Brain microvascular endothelial cell (primary cell): ENCODE measurements at places on chromosomes 1 and 21.
A peak's percentile ranks its signal among the peaks of the same experiment; 100 is the strongest.

GRCh38 chr1:182087719-182088350 is 26.3 kb upstream of the ZNF648 start:
- DNase-seq = no peak

DNA sequence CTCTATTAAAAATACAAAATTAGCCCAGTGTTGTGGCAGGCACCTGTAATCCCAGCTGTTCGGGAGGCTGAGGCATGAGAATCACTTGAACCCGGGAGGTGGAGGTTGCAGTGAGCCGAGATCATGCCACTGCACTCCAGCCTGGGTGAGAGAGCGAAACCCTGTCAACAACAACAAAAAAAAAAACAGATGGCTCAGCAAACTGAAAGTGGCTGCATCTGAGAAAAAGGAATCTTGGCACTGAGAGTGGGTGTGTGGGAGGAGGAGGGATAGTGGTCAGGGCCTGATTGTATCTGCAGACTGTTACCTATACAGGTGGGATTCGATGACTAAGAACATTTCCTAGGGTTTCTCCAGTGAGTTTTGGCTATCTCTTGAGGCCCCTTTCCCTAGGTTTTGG is 122.2 kb upstream of the BARHL2 start:
- no peak for DNase-seq

DNA sequence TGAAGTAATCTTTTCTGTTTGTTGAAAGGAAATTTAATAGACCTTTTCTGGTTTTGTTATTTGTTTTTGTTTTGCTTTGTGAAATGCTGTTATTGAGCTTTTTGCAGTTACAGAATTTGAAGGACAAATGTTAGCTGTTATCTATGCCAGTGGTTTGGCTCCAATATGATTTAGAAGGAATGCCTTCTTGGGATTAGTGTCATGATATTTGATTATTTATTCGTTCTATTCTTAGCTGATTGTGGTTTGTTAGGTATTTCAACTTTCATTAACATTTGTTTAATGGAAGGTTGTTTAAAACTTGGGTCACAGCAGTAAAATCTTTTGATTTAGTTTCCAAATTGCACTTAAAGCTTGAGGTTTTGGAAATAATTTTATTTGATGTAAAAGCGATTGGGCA is 33.5 kb downstream of the ADGRL2 start:
- DNase-seq = no peak

DNA sequence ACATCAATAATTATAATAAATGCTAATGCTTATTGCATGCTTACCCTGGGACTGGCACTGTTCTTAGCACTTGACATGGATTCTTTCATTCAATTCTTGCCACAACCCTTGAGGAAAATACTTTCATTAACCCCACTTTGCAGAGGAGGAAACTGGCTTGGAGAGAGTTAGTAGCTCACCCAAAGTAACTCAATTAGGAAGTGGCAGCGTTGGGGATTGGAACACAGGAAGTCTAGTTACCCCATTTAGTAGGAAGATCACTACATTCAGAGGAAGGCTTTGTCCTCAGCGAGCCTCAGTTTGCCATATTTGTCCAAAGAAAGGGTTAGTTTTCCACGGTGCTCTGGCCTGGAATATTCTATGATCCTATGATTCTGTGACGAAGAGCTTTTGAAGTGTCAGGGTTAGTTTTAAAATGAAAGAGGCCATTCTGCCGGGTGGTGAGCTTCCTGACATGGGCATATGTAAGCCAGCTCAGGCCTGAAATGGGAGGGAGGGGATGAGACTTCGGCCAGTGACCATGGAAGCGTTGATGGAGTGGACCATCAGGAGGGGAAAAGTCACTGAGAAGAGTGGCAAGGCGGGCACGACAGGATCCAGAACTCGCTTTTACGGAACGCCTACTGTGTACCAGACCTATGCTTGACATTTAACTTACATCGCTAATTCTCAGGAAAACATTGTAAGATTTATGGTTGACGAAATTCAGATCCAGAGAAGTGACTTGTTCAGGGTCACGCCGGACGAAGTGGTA is 28.2 kb upstream of the EPB41 start:
- no peak for DNase-seq

DNA sequence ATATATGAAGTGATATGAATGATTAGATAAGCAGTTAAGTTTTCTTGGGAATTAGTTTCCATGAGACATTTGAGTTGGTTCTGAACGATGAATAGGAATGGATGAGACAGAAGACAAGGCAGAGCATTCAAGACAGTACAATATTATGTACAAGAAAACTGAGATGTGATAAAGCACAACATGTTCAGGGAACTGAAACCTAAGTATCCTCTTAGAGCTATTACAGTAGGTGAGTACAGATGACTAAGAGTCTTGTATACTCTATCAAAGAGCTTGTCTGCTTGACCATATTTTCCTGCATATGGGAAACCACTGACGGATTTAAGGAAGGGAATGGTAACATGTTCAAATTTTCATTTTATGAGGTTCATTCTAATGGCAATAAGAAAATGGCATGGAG is 61.6 kb downstream of the NME7 start:
- DNase-seq = no peak

DNA sequence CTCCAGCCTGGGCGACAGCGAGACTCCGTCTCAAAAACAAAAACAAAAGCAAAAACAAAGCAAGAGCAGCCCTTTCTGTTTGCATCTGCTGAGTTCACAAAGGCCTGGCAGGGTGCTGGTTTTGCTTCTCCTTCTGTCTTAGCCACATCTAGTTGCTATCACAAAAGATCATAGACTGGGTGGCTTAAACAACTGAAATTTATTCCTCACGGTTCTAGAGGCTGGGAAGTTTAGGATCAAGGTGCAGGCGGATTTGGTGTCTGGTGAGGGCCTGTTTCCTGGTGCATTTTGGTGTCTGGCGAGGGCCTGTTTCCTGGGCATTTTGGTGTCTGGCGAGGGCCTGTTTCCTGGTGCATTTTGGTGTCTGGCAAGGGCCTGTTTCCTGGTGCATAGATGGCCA is 471.3 kb downstream of the CAMTA1 start:
- no peak for DNase-seq

GRCh38 chr21:33988237-33989017 is 72.8 kb upstream of the ATP5PO start:
- no peak for DNase-seq

GRCh38 chr1:89221341-89221740 is 22.6 kb upstream of the GBP4 start:
- DNase-seq = no peak

DNA sequence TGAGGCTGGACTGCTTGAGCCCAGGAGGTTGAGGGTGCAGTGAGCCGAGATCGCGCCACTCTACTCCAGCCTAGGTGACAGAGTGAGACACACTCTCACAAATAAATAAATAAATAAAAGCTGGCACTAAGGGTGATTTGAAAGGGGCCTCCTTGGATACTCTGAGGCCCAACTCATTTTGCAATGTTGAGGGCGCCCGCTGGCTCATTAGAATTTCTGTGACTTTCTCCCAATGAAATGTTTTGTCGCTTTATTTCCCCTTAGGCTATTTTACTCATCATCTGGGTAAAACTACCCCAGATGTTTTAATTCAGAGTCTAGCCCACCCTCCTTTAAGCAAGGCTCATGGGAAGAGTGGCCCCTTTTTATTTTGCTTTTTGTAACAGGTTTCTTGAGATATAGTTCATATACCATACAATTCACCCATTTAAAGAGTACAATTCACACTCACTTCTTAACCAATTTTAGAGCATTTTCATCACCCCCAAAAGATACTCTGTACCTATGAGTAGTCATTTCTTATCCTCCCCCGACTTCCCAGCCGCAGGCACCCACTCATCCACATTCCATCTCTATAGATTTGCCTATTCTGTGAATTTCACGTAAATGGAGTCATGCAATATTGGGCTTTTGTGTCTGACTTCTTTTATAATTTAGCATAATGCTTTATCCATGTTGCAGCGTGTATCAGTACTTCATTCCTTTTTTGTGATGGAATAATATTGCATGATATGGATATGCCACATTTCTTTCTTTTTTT is 259.1 kb downstream of the KAZN start:
- no peak for DNase-seq

DNA sequence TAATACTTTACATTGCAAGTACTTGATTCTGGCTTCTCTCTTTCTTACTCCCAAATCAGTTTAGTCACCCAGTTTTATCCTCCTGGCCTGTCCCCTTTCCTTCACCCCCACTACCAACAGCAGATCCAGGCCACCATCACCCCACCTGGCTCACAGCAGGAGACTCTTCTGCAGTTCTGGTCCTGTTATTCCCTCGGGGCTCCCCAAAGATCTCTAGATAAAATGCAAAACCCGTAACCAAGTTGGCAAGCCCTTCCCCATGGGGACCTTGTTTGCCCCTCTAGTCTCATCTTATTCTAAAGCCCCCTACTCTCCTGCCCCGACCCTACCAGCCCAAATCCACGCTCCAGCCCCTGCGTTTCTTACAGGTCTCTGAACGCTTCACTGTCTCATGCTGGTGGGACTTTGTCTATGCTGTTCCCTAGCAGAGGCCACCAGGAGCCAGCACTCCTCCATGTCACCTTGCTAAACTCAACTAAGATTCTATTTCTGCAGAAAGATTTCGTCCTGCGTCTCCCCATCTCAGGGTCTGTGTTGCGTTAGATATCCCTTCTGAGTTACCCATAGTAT is 4.0 kb downstream of the ABCG1 start:
- no peak for DNase-seq

- DNase-seq = no peak
Measured at GRCh38 chr1:201859424-201859823, 29.3 kb upstream of the SHISA4 start.

DNA sequence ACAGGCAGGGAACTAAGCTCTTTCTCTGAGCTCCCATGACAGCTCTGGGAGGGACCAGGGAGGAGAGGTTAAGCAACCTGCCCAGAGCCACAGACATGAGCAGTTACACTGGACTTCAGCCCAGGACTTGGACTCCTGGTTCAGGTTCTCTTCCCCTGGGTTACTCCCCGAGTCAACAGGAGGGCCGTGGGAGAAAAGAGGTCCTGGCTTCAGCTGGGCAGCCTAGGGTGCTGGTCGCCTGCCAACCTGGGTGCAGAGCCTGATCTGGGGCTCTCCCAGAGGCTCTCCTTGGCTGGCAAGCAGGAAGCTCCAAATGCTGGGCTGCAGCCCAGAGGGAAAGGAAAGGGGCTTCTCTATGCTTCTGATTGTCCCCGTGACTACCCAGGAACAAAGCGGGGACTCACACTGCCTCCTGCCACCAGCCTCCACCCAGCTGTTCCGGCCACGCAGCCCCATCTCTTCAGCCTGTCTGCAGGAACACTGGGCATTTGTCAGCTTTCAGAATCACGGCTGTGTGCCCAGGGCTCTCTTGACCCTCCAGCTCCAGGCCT is 141.8 kb downstream of the HIVEP3 start:
- DNase-seq = no peak

DNA sequence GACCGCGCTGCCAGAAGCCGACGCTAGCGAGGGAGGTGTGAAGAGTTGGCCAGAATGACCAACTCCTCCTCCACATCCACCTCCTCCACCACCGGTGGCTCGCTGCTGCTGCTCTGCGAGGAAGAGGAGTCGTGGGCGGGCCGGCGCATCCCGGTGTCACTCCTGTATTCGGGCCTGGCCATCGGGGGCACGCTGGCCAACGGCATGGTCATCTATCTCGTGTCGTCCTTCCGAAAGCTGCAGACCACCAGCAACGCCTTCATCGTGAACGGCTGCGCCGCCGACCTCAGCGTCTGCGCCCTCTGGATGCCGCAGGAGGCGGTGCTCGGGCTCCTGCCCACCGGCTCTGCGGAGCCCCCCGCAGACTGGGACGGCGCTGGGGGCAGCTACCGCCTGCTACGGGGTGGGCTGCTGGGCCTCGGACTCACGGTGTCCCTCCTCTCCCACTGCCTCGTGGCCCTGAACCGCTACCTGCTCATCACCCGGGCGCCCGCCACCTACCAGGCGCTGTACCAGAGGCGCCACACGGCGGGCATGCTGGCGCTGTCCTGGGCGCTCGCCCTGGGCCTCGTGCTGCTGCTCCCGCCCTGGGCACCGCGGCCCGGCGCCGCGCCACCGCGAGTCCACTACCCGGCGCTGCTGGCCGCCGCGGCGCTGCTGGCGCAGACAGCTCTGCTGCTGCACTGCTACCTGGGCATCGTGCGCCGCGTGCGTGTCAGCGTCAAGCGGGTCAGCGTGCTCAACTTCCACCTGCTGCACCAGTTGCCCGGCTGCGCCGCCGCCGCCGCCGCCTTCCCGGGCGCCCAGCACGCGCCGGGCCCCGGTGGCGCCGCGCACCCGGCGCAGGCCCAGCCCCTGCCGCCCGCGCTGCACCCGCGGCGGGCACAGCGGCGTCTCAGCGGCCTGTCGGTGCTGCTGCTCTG is 1.2 kb downstream of the GPR88 start:
- DNase-seq = no peak

- DNase-seq = no peak
Measured at GRCh38 chr1:3129133-3129490, 60.1 kb downstream of the PRDM16 start.

DNA sequence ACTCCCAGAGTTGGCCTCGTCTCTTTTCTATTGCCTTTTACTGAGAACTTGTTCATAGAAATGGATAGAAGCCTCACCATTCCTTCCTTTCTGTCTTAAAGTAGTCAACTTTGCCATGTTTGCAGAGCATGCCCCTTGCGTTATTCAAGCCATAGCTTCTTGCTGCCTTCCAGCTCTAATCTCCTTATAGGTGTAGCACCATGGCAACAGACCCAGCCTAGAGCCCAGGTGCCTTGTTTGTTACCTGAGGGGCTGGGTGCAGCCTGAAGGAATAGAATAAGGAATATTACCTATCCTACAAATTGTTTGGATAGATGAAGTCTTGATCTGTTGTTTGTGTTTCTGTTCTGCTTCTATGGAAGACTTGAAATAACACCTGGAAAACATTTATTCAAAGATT is 59.9 kb downstream of the CLEC20A start:
- no peak for DNase-seq

DNA sequence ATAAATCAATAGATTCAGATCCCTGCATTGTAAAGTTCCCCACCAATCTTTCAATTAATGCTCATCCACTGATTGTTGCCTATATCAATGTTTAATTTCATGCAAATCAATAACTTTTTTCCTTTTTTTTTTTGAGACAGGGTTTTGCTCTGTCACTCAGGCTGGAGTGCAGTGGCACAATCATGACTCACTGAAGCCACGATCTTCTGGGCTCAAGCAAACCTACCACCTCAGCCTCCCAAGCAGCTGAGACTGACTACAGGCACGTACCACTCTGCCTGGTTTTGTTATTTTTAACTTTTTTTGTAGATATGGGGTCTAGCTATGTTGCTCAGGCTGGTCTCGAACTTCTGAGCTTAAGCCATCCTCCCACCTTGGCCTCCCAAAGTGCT is 25.7 kb downstream of the DIO1 start:
- DNase-seq = peak; percentile 21

- no peak for DNase-seq
Measured at GRCh38 chr21:31092832-31093625, 54.8 kb upstream of the KRTAP19-8 start.

- DNase-seq = no peak
Measured at GRCh38 chr1:171455967-171456366, 29.4 kb upstream of the PRRC2C start.

DNA sequence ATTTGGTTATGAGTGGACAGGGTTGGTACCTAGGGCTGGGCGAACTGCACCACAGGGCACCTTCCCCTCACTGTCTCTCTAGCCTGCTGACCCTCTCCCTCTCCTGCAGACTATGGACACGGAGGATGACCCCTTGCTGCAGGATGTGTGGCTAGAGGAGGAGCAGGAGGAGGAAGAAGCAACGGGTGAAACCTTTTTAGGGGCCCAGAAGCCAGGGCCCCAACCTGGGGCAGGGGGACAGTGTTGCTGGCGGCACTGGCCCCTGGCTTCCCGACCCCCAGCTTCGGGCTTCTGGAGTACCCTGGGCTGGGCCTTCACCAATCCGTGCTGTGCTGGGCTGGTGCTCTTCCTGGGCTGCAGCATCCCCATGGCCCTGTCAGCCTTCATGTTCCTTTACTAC is 21.9 kb downstream of the DISP3 start:
- no peak for DNase-seq
